NCI-H1048 (cell line): ENCODE measurements at places on chromosomes 7 and 10.

GRCh38 chr7:123120286-123120685 lies 79.5 kb downstream of the SLC13A1 start:
- no peak for DNase-seq

- DNase-seq, result no peak
These were observed 5.8 kb upstream of the GFRA1 start for GRCh38 chr10:116278846-116279245.

GRCh38 chr7:142784096-142784495 lies 13.3 kb downstream of the PRSS2 start:
- DNase-seq, result no peak

GRCh38 chr7:50145226-50145625 lies 52.2 kb upstream of the ZPBP start:
- no peak for DNase-seq

- DNase-seq, result no peak
These were observed 325.6 kb upstream of the KAT6B start for GRCh38 chr10:74500816-74501215.

- DNase-seq, result no peak
These were observed 12.9 kb upstream of the TMEM26 start for GRCh38 chr10:61465901-61466632.

- DNase-seq, result no peak
These were observed 325.6 kb downstream of the ZWINT start for GRCh38 chr10:56035489-56035888.

DNA sequence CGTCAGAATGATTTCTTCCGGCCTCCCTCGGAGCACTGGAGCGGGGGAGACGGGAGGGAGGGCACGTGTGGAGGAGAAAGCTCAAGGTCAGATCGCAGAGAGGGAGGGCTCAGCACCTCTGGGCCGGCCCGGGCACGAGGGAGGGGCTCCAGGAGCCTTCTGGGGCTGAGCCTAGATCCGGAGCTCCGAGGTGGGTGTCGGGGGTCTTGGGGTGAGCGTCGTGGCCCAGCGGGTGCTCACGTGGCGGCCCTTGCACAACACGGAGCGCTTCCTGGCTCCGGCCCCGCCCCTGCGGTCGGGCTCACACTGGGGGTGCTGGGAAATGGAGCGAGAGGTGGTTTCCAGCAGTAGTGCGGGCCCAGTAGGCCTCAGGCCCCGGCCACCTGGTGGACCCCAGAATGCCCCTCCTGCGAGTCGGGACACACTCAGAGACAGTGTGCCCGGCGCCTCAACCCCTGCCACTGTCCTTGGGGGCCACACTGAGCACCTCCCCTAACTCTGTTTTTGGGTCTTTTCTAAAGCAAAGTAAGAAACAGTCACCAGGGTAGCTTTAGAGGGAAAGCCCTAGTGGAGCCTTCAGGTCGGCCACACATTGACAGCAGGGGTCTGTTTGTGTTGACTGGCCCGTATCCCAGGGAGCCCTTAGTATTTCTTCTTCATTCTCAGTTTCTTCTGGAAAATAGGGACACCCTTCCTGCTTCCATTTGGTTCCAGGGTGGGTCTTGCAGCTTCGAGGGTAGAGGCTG lies 798 bp downstream of the PPIF start:
- DNase-seq, result no peak

DNA sequence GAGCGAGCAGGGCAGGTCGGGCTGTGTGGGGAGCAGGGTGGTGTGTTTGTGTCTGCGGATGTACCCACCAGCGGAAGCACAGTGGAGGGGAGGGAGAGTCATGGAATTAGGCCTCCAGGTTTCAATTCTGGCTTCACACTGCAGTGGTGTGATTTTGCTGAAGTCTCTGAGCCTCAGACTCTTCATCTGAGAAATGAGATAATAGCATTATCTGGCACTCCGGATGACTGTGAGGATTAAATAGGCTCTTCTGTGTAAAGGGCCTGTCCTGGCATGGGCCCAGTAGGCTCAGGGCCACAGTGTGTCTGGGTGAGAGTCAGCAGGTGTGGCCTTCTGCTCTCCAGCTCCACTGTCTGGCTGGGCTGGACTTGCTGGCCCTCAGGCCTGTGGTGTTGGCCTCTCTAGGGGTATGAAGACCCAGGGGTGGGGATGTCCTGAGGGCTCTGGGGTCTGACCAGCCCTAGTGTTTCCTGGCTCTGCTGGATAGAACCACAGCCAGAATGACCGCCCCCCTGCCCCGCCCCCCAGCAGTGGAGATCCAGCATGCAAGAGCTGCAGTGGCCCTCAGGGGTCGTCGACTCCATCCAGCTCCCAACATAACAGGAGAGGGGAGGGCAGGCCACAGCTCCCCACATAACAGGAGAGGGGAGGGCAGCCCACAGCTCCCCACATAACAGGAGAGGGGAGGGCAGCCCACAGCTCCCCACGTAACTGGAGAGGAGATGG lies 178.6 kb downstream of the RPS24 start:
- DNase-seq, result no peak

DNA sequence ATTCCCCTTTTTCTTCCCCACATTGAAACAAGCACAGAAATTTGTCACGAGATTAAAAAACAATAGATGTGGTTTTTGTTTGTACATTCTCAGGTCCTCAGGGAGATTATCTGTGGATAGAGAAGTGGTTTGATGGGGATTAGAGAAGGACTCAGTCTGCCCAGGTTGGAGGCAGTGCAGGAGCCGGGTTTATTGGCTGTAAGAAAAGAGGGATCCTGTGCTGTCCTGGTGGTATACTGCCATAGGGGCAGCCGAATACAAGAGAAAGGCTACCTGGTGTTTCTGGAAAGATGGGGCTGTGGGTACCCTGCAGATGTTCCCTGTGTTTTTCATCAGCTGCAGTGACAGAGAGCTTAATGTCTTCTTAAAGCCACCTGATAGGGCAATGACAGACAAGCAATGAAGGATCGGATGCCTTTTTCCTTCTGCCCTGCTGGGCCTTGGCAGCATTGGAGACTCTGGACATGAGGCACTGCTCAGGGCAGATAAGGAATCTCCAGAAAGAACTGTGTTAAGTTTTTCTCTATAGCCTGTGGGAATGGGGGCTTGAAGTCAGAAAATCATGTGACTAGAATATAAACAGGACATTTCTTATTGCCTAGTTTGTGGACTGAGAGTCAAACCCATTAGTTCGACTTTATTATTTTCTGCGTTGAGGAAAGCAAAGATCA lies 18.1 kb upstream of the GPR141 start:
- no peak for DNase-seq

DNA sequence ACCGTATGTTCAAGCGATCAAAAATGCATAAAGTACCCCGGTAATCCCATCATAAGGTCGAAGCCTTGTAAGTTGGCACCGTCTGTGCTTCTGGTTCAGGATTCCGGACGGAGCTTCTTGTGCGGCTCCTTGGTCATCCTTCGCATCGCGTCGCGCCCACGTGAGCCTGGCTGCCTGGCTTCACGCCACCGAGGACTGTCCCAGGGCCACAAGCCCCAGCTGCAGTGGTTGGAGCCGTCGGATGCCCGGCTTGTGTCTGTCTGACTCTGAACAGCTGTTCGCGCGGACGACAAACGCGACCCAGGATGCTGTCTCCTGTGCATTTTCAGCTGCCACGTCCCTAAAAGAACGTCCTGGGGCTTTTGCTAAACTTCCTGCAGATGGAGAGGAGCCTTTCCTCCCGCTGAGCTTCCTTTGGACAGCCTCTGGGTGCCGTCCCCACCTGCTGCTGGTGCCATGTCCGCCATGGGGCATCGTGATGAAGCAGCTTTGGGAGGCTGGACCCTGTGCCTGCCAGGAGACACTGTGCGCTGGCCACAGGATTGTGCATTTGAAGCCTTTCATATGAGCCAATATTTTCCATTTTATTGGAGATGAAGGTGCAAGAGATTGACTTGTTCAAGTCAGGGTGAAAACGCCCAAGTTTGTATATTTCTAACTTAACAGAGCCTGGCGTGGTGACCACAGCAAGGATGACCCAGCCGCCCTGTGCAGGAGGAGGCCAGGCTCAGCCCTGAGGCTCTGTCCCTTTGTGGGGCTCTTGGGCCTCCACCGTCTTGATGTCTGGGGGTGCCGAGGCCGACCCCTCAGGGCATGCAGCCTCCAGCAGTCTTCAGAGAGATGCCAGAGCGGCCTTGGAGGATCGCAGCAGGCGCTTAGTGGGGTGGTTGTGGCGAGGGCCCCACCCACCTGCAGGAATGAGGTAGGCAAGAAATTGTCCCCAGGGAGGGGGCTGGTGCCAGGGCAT lies 6.7 kb upstream of the JAKMIP3 start:
- DNase-seq, result no peak

GRCh38 chr10:89379103-89379502 lies 1.2 kb downstream of the IFIT1B start:
- no peak for DNase-seq
